ENCODE measurements at places on chromosomes 16 and 17.
A peak's percentile ranks its signal among the peaks of the same experiment; 100 is the strongest.

DNA sequence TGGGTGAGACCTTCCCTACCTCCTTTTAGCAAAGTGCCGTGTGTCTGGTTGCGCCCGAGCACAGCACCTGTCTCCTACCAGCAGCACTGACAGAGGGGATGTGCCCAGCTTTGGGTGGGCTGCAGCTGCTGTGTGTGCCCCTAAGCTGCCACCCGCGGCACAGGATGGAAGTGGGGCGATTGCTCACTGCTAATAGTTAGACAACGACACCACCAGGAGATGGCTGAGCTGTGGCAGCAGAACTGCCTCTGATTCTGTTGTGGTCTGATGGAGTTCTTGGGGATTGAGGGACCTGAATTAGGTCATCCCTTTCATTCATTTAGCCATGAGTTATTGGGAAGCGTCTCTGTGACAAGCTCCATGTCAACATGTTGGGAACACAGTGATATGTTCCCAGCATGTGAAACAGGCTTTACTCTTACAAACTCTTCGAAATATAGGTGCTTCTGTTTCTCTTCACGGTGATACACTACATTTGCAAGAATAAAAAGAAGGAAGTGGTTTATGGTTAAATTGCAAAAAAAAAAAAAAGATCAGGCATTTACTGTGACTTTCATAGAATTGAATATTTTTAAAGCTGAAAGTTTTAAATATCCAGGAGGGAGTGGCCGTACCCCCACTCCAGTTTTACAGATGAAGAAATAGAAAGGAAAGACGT, 184.4 kb downstream of the MAF start:
- peak; percentile 13 for DNase-seq

DNA sequence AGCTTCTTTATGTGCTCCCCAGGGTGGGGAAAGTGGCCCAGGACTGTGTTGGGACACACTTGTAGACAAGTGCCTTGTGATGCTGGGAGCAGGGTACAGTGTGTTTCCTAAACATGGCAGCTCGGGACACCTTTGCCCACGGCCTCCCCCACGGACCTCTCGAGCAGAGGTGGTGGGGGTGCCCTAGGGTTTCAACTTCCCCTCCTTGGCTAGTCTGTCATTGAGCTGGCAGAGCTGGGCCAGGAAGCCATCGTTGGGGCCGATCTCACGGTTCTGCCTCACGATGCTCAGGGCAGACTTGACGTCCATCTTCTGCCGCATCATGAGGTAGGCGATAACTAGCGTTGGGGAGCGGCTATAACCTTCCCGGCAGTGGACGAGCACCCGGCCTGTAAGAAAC, 9.4 kb downstream of the DUSP3 start:
- DNase-seq: no peak

DNA sequence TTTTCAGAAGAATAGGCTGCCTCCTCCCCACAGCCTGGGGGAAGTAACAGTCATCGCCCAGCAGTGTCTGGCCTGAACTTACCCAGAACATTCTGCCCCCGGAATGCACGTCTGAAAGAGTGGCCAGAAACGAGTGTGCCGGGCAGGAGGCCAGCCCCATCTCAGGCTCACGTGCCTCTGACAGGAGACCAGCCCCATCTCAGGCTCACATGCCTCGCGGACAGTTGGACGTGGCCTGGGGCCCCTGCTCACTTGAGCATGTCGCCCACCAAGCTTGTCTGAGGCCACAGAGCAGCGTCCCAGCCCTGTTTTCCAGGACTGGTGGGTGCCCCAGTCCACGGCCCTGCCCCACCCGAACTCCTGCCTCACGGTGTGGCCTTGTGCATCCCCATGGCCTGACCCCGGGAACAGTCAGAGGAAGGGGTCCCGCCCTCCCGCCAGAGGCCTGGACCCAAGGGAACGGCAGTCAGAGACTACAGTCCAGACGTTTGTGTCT, 16.3 kb upstream of the CDH15 start:
- no peak for DNase-seq

GRCh38 chr16:79838496-79839259, 238.1 kb upstream of the MAF start:
- no peak for DNase-seq

Data from activated CD4-positive, alpha-beta T cell treated with anti-CD3 and anti-CD28 coated beads for 36 hours (primary cell).